Retinal pigment epithelial cell (primary cell): ENCODE measurements at places on chromosomes 1 and 21.

- peak; percentile 11 for DNase-seq
Measured at GRCh38 chr1:207579436-207579799, 65.5 kb upstream of the CR1L start.

DNA sequence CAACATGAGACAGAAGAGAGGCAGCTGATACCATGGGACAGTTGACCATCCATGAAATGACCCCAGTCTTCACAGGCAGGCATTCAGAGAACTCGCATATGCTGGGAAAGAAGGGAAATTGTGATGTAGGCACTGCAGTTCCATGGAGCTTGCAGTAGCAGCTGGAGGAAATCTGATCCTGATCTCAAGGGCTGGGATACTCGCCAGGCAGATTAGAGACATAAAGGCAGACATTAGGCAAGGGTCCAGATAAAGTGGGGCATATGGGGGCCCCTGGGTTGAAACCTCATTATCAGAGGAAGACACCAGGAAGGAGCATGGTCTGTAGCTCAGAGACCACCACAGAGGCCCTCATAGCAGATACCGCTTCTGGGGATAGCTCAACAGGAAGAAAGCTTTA lies 48.7 kb upstream of the TNR start:
- no peak for DNase-seq

DNA sequence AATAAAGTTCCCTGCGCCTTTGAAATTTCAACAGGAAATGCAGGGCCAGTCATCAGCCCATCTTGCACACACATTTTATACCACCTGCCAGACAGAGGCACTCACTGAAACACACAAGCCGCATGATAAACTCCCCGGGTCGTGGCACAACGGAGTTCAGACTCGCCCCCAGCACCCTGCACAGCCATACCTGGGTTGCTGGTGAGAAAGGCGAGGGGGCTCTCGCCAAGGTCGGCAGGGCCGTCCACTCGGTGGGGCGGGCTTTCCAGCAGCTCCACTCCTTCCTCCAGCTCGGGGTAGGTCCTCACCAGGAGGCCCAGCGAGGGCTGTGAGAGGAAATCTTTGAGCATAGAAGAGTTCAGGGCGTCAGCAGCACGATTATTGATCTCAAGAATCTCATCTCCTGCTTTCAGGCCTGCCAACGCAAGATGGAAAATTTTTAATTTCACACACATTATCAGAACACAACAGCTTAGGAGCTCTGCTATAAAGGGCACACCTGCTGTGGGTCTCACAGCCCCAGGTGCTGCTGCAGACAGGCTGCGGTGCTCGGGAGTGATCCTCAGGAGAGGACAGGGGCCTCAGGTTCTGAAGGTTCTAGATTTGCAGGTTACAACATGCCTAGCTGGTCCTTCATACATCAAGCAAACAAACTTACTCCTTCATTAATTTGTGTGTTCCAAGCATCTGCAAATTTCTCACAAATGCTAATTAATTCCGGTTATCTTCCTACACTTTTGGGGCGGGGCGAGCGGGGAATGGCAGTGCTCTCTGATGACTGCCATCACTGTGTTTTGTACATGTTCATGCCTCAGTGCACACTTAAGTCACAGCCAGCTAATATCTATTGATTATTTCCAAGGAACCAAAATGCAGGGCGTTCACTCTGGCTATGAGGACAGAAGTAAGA lies 144.2 kb upstream of the KRTAP19-8 start:
- no peak for DNase-seq

GRCh38 chr1:201729973-201730608 lies 98.9 kb upstream of the IPO9 start:
- DNase-seq = no peak

- DNase-seq = no peak
Measured at GRCh38 chr1:119228335-119229080, 88.1 kb upstream of the WARS2 start.

DNA sequence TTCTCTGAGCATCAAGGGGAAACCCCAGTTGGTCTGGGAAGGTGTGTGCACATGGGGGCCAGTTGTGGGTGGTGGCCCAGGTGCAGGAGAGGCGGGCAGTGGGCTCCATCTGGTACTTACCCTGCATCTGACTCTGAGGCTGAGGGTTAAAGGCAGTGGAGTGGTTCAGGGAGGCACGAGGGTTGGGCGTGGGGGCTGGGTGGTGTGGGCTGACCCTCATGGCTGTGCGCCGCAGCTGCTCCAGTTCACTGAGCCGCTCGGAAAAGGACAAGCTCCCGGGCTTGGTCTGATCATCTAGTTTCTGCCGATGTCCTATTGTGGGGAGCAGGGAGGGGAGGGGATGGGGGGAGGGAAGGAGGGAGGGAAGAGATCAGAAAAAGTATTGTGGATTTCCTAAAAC lies 165.5 kb downstream of the CLIC6 start:
- no peak for DNase-seq

DNA sequence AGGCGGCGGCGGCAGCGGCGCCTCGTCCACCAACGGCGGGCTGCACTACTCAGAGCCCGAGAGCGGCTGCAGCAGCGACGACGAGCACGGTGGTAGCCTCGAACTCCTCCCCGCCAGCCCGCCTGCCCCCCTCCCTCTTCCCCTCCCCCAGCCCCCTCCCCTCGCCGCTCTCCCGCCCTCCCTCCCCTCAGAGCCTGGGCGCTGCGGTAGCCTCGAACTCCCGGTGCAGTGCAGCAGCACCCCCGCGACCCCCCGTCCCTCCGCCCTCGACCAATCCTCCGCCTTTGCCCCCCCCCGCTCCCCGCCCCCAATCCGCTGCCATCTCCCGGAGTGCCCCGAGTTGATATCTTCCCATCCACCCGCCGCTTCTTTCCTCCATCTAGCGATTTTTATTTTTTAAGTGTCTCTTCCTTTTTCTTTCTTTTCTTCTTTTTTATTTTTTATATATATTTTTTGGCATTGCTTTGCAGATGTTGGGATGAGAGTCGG lies 516 bp downstream of the RCOR3 start:
- DNase-seq = no peak

GRCh38 chr1:93111561-93111960 lies 32.5 kb downstream of the MTF2 start:
- no peak for DNase-seq

GRCh38 chr1:159921700-159922504 lies 3.4 kb downstream of the TAGLN2 start:
- DNase-seq = no peak
